ENCODE measurements at places on chromosomes 7 and 10.
A peak's percentile ranks its signal among the peaks of the same experiment; 100 is the strongest.

GRCh38 chr7:118573085-118573484 lies 348.6 kb downstream of the ANKRD7 start:
- peak; percentile 87 for DNase-seq

DNA sequence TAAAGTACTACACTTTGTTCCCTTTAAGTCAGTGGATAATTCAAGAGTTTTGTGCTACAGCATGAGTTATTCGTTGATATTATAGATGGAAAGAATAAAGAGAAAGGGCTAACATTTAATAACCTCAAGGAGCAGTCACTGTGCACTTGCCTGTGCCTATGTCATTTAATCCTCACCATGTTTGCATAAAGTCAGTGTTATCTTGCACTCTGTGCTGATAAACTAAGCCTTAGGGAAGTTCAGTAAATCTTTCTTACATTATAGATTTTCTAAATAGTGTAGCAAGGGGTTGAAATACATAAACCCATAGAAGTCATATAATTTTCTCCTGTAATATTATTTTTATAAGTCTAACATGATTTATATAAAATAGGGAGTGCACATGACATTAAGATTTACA lies 103.1 kb downstream of the TMEM26 start:
- DNase-seq, result no peak

DNA sequence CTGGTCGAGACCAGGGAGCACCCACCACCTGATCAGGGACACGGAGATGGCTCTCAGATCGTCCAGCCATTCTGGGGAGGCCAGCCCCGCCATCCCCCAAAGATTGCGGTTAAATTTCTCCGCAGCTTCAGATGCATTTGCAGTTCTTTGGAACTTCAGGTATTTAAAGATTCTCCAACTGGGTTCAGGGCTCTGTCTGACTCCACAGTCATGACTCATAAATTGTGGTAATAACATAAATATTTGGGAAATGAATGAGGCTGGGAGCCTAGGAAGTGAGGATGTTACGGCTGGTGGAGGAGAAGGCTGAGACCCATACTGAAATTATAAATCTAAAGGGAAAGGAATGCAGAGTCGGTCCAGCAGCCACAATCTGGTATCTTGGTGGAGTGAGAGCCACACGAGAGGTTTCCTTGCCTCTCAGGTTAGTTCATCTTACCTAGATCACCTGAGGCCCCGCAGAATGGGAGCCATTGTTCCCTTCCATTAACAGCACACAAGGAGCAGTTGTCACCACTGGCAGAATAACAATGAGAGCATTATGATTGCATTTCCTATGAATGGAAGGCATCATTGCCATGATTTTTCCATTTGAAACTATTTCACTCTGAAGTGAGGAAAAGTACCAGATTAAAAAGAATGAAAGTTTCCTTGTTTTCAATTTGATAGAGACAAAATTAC lies 26.7 kb upstream of the DNAJB6 start:
- no peak for DNase-seq

- DNase-seq, result no peak
Observed at GRCh38 chr10:126528315-126528835, 140.1 kb upstream of the ADAM12 start.

DNA sequence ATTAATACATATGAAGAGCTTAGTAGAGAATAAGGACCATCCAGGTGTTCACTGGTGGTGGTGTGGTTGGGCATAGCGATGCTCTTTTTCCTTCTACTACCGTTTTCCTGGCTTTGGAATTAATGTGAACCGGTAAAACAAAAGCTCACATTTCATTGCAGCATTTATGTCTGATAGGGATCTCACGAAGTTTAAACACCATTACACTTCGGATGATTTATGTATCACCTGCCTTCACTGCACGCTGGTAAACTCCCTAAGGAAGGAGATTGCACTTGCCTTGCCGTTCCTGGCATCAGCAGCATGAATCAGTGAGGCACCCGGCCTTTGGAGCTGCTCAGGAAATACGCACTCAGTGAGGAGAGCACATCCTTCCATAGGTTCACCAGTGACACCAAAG lies 47.5 kb downstream of the WIPF3 start:
- no peak for DNase-seq

DNA sequence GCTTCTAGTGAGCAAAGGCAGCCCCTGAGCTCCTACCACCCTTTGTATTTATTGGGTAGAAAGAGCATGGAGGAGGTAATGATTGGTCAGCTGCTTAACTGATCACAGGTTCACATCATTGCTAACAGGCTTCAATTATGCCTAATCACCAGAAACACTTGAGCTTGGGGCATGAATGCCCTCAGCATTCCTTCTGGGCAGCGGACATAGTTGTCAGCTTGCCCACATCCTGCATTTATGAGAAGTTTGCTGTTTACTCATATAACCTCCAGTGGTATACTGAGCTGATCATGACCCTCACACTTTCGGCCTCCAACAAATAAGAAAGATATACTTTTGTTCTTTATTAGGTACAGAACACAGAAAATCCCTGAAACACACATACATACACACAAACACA lies 140.3 kb upstream of the ODAD2 start:
- DNase-seq, result no peak

GRCh38 chr7:43799605-43800004 lies 41.1 kb downstream of the BLVRA start:
- no peak for DNase-seq

DNA sequence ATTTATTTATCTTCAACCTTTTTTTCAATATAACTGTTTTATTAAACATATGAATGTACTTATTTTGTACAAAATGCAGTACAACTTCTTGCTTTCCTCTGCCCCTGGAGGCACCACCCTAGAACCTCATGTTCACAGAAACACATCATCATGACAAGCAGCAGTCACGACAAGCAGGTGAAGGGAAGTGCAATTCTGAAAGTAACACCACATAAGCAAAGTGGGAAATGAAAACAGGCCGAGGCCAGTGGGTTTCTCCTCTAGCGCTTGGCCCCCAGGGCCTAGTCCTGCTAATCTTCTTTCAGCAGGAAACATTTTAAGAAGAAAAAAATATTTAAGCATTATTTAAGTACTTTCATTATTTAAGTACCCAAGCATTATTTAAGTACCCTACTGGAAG lies 598.1 kb downstream of the SH2D4B start:
- DNase-seq, result no peak

- DNase-seq, result no peak
Observed at GRCh38 chr7:34269084-34269483, 363.7 kb downstream of the BMPER start.

DNA sequence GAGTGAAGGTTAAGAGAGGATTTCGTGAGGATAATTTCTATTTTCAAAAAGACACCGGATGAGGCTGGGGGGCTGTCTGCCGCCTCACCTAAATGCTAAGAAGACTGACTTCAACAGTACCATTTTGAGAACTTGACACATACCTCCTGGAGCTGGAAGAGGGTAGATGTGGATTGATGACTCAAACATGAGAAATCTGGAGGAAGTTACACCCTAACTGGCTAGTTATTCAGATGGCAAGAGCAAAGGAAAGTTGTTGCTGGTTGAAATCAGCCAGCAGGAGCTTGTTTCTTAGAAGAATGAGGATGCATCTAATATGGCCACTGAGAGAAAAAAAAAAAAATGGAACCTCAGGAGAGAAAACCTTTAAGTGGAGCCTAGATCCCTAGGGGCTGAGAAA lies 76.2 kb upstream of the KIAA1217 start:
- no peak for DNase-seq

DNA sequence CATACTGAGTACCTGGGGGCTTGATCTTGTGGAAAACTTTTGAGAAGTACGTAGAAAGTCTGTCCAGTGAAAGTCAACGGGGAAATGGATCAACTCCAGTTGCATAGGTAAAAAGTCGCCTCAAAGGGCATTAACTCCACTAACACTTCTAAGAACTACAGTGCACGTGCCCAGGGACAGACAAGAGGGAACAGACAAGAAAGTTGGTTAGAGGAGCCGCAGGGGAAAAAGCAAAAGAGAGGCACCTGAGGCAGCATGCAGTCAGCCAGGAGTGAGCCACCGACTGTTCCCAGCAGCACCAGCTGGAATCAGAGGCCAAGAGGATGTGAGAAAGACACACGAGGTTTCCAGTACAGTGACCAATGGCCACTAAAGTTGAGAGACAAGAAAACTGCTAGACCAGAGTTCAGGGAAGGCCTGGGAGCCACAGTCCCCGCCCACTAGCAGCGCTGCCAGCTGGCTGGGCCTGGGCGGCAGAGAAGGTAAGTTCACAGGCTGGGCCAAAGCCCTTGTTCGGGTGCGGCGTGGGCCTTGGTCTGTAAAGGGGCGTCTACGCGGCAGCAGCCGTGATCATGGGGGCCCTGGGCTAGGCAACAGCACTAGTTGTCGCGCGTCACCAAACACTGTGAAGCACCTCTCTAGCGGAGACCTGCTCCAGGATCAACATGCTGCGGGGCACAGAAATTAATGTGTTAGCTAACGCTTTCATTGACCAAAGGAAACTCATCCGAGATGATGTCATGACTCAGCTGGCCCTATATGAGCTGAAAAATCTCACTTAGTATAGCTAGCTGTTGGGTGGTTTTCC lies 14.0 kb downstream of the ITGB1 start:
- DNase-seq, result no peak

DNA sequence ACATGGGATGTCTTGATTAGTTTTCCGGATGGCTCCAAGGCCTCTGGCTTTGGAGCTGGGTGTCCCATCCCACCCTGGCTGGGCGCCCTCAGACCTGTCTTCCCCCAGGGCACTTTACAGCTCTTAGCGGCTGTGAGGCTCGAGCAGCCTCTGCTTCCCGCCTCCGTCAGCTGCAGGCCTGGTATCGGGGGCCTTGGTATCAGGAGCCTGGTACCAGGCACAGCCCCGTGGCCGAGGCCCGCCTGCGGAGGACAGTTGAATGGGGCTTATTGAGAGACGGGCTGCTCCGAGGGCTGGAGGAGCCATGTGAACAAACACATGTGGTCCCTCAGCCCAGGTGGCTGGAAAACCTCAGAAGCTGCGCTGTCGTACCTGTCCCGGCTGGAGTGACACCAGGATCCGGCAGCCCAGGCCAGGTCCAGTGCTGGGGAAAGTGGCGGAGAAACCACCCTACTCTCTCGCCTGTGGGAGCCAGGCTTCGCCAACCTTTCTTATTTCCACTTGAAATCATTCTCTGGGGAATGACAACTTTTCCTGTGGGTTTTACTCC lies 23.9 kb upstream of the AP5Z1 start:
- DNase-seq, result no peak

- no peak for DNase-seq
Observed at GRCh38 chr10:89388806-89389205, 3.6 kb upstream of the IFIT1 start.

GRCh38 chr7:6725003-6725402 lies 18.3 kb upstream of the ZNF12 start:
- DNase-seq, result no peak

- no peak for DNase-seq
Observed at GRCh38 chr7:128030654-128031611, at the start of gene LRRC4. TSS of gene LRRC4 (minus strand) at chr7:128031437. CDS start at chr7:128030640, 797 bp downstream.

DNA sequence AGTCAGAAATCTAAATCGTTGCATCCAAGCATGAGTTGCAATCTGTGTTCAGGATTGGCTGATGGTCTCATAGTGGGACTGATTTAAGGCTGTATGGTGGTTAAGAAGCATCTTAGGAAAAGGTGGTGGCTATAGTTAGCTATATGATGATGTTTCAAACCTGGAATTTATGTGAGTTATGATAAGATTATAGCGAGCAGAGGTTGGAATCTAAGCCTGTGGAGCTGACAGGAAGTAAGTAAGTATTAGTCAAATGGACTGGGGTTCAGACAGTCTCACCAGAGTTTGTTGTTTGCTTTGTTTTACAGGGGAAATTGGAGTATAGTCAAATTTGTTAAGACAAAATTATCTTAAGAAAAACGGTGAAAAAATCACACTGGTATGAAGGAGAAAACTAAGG lies 56.7 kb downstream of the ANKRD7 start:
- DNase-seq, result no peak

DNA sequence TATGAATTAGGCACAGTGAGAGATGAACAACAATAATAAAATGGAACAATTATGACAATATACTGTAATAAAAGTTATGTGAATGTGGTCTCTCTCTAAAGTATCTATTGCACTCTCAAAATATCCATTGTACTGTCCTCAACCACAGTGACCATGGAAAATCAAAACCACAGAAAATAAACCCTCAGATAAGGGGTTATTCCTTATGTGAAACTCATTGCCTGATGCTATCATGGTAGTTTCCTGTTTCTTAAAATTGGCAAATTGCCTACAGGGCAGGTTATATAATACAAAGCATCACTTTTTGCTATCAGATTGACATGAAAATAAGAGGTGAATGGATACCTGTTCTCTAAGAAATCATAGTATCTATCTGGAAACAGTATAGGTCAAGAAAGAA lies 3.8 kb downstream of the MCM10 start:
- DNase-seq, result no peak

DNA sequence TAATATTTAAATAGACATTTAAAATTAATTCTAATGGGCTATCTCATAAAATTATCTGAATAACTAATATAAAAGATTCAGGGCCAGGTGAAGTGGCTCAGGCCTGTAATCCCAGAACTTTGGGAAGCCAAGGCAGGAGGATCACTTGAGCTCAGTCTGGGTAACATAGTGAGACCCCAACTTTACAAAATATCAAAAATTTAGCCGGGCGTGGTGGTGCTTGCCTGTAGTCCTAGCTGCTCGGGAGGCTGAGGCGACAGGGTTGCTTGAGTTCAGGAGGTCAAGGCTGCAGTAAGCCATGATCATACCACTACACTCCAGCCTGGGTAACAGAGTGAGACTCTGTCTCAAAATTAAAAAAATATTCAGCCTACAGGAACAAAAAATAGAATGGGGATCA lies 12.5 kb downstream of the NOBOX start:
- DNase-seq, result no peak

DNA sequence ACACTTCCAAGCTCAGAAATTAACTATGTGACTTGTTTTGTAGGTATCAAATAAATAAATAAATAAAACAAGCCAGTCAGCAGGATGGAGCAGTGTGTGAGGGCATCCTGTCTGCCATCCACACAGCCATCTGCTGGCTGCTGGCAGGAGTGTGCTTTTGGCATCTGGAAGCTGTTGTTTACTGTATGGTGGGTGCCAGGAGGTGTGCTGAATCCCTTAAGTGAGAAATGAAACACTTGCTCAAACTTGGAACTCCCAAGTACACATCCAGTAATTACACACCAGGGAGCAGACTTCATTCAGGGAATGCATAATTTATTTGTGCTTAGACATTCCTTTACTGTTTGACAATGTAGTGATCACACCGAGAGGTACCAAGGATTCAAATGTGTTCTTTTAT lies 16.9 kb upstream of the TAX1BP1 start:
- peak; percentile 98 for DNase-seq

Measured in DMS 273 treated with DMSO at 0.1 percent for 48 hours (cell line).